ENCODE measurements at places on chromosomes 5 and 9. TPM values are rescaled to one million over a fixed set of nuclear protein-coding genes. Genes with fewer than 3 reads are reported as not detected.

C9orf152 gene
- 18.7 TPM for total RNA-seq

C1QTNF3 gene
- 11.0 TPM for total RNA-seq

DMRT2 gene
- total RNA-seq, result 0.84 TPM

PPP1R2B gene
- not detected for total RNA-seq

B4GALT7 gene
- 17.2 TPM for total RNA-seq

LRRC70 gene
- 1.6 TPM for total RNA-seq

DBH gene
- not detected for total RNA-seq

SLIT3 gene
- total RNA-seq, result 29.6 TPM

LCN2 gene
- 11.5 TPM for total RNA-seq

FAXDC2 gene
- total RNA-seq, result 44.7 TPM

PFN3 gene
- total RNA-seq, result not detected

All from upper lobe of left lung (tissue), 6 donors.